ENCODE measurements at places on chromosomes 1 and 21.

DNA sequence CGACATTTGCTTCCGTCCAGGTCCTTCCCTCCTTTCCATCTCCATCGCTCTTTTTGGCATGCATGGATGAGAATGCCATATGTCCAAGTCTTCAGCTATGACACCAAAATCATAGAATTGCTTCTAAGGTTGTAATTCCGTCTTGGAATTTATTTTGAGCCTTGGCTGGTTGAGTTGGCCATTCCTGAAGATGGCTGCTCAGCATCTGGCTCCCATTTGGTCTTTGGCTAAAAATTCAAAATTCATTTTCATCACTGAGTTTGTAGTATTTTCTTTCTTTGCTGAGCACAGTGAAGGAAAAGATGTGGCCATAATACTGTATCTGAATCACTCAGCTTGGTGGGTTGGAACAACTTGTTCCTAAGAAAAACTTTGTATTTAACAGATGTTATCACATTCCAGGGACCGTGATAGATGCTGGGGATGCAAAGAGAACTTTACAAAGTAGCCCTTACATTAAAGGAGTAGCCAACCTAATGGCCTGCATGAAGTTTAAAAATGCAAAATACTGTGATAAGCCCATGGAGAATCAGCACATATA lies 15.6 kb downstream of the JUN start:
- no peak for DNase-seq

- no peak for DNase-seq
These were observed 38.6 kb upstream of the EPS8L3 start for GRCh38 chr1:109802136-109802900.

GRCh38 chr1:87986130-87986866 lies 657.6 kb downstream of the LMO4 start:
- no peak for DNase-seq

DNA sequence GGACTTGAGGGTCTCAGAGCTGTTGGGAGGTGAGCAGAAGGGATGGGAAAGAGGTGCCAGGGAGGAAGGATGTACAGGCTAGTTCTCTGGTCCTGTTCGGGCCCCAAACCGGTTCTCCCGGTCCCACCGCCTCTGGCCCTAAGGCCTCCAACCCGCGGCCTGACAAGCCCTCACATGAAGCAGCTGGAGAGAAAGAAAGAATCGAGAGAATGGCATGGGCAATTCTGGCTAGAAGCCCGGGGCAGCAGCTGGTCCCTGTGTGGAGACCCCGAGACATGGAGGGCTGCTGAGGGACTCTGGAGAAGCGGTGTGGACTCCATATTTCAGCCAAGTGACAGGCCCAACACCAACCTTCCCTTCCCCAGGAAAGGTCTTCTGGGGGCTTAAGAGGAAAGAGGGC lies 730 bp downstream of the CDC42SE1 start:
- no peak for DNase-seq

DNA sequence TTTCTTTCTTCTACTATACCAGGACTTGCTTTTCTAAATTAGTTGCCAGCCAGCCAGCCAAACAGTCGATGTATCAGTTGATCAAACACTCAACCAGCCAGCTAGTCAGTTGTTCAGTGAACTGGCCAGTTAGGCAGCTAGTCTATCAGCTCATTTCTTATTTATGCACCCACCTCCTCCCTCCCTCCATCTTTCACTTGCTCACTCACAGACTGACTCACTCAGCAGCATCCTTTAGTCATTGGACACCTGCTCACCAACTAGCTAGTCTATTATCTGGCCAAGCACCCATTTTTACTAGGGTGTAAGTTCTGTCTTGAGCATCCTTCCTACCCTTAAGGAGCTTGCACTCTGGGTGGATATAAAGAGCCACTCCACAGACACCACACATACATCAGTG lies 5.9 kb upstream of the SPRR4 start:
- DNase-seq = no peak

- no peak for DNase-seq
These were observed 316.9 kb upstream of the SGIP1 start for GRCh38 chr1:66217021-66217420.

GRCh38 chr1:227947676-227948492 lies at the start of gene WNT9A:
WNT9A (minus strand) TSS chr1:227947932; CDS start chr1:227947887, 45 bp downstream.
- no peak for DNase-seq

GRCh38 chr21:45252448-45252925 lies 35.2 kb downstream of the POFUT2 start:
- DNase-seq = no peak

Measured in stimulated activated CD8-positive, alpha-beta memory T cell treated with anti-CD3 and anti-CD28 coated beads, Interleukin-15, amount 100 ng/mL, for 48 hours (primary cell).